ENCODE measurements at places on chromosomes 12 and 14.

- peak; percentile 88 for DNase-seq
- H3K27me3 ChIP-seq = no peaks in the 10 kb centered on the region
- no peak overlapping the region for H3K4me3 ChIP-seq
- peaks cover 24% of the 10 kb centered on the region for H3K4me1 ChIP-seq
These were observed 89.6 kb downstream of the DAAM1 start for GRCh38 chr14:59278111-59278510.

DNA sequence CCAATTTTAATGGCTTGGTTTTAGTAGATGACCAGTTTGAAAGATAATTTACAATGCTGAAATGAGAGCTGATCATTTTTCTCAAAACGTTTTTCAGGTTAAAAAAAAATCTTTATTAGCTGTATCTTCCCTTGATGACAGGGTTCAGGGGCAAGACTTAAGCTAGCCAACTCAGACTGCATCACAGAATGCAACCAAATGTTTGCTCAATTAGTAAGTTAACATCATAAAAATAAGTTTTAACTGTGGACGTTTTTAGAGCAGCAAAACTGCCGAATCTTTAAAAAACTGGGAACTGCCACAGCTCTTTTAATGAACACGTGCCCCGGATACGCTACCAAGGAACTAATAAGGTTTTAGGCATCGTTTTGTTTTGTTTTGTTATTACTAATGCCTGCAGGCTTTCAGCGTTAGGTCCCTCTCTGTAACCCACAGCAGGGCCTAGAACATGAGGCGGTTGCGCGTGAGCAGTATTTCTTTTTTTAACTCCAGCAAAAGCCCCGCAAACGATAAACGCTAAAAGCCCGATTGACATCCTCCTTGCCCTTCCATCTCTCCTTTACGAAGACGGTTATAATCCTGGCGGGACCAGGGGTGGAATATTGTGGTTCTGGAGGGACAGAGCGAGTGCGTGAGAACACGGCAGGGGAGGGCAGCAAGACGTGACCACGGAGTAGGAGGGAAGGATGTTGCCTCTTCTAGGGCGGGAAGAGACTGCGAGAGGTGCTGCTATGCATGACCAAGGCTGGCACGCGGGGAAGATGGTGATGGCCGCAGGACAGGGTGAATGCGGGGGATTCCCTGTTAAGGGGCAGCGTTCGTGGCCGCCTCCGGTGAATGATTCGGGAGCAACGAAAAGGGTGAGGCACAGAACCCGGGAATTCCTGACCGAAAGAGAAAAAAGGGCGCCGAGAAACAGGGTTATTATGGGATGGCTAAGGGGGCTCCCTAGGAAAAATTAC, 652 bp downstream of the SUPT16H start:
- H3K27ac ChIP-seq = peak overlapping the region; percentile 97
- DNase-seq = peak; percentile 51
- H3K4me3 ChIP-seq = peak overlapping the region; percentile 88
- peaks cover 7% of the 10 kb centered on the region for H3K4me1 ChIP-seq
- H3K27me3 ChIP-seq = no peaks in the 10 kb centered on the region
- peaks cover 20% of the 10 kb centered on the region for H3K36me3 ChIP-seq

GRCh38 chr12:105860561-105861207, 278.1 kb downstream of the NUAK1 start:
- H3K27ac ChIP-seq = no peak overlapping the region
- no peaks in the 10 kb centered on the region for H3K4me1 ChIP-seq
- no peak for DNase-seq
- no peak overlapping the region for H3K4me3 ChIP-seq
- H3K27me3 ChIP-seq = no peaks in the 10 kb centered on the region

GRCh38 chr14:66081594-66082376, 404.4 kb upstream of the CCDC196 start:
- no peak for DNase-seq
- no peaks in the 10 kb centered on the region for H3K36me3 ChIP-seq
- H3K4me1 ChIP-seq = no peaks in the 10 kb centered on the region
- H3K27me3 ChIP-seq = no peaks in the 10 kb centered on the region
- no peak overlapping the region for H3K4me3 ChIP-seq
- H3K27ac ChIP-seq = no peak overlapping the region
